ENCODE measurements at places on chromosomes 4 and X.

GRCh38 chr4:62407534-62407933 lies 1207.4 kb downstream of the ADGRL3 start:
- DNase-seq = peak; percentile 14

DNA sequence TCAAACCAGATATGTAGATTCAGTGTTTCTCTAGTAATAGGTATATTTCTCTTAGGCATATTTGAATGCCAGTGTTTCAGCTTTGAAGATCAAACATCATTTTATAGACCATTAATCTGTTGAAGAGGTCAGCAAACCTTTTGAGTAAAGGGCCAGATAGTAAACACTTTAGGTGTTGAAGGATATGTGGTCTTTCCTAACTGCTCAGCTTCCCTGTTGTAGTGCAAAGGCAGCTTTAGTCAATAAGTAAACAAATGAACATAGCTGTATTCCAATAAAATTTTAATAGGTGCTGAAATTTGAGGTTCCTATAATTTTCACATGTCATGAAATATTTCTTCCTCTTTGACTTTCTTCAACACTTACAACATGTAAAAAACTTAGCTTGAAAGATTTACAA lies 201.6 kb downstream of the ADGRL3 start:
- DNase-seq = no peak

DNA sequence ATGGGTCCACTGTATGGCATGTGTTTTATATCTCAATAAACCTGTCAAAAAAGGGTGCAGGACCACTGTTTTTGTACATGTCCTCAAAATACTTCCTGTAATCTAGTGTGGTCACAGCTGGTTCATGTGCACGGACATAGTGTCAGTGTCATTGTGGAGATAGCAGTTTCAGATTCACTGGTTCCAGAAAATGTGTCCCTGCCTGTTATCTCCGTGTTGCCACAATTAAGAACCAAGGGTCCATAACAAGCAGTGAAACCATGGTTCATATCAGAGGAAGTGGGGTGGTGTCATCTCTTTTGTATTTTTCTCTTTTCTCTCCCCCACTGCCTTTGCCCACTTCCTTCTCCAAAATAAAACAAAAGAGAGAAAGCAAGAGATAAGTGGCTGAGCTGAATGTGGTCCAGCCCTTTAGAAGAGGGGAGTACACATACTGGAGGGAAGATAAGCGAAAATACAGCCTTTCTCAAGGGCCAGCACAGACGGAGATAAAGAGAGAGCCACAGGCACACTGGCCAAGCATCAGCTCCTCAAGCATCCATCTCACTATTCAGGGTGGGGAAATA lies 51.2 kb downstream of the TBL1X start:
- no peak for DNase-seq

- no peak for DNase-seq
Measured at GRCh38 chr4:108107101-108107500, 61.6 kb downstream of the LEF1 start.

DNA sequence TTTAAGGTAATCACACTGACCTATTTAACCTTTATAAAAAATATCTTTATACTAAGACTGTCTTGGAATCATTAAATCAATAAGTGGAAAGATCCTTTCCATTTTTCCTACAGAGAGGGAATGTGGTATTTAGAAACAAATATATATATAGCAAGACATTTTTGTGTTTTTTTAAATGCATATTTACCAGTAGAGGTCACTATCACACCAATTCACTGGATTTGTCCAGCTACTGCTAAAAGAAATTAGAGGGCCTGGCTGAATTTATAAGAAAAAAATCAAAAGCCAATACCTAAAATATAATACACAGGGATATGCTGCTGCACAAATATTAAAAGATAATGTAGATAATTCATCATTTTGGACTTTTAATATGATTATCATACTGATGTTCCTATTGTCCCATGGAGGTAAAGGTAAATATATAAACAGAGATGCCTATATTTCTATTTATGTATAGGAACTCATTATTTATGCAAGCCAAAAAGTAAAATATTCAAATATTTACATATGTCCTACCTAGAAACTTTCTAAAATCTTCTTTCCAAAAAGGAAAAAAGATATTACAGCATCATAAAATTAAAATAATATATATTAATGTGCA lies 69.5 kb downstream of the PDE5A start:
- DNase-seq = peak; percentile 44

GRCh38 chr4:142278663-142279062 lies 567.4 kb downstream of the INPP4B start:
- no peak for DNase-seq

GRCh38 chrX:7828594-7828993 lies 14.4 kb upstream of the VCX start:
- no peak for DNase-seq

DNA sequence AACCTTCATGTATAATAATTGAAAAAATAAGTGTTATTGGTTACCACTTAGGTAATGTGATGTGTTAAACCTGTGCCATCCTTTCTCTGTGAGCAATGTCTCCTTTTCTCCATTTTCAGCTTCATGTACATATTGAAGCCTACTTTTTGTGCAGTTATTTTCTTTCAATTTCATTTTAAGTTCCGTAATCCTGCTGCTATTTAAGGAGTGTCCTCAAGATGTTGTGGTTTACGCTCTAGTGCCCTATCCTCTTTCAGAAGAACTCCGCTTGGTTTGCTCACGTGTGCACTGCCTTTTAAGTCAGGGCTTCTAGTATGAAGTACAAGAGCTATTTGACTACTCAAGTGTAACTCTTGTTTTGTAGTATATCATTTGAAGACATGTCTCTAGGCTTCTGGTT lies 2253.2 kb upstream of the TENM3 start:
- DNase-seq = peak; percentile 1

DNA sequence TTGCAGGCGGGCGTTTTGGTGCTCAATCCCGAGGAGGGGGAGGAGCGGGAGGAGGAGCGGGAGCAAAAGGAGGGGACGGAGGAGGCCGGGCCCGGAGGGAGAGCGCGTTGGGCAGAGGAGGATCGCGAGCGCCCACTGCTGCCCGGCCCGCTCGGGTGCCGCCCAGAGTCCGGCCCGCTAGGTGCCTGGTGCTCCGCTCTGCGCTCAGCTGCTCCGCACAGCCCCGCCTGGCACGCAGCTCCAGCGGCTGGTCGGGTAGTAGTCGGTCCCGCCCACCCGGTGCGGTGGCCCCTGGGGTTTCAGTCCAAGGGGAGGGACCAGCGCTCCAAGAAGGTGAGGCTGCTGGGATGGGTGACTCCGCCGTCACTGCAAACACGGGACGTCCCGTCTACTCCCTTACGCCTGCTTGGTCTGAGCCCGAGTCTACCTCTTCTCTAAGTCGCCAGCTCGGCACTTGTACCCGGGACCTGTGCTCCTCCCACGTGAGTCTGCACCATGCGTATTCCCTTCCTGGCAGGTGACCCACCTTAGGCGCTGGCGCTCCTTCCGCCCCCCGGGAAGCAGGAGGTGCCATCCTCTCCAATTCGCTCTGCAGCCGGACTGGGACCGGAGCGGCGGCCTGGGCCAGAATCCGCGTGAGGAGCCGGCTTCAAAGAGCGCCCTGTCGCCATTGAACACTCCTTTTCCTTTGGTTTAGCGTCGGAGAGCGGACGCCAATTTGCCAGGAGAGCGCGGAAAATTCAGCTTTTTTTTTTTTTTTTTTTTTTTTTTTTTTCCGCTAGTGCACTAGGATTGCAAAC lies 405 bp upstream of the HS3ST1 start:
- DNase-seq = peak; percentile 90

GRCh38 chrX:138718941-138719340 lies 7.4 kb upstream of the FGF13 start:
- DNase-seq = no peak

DNA sequence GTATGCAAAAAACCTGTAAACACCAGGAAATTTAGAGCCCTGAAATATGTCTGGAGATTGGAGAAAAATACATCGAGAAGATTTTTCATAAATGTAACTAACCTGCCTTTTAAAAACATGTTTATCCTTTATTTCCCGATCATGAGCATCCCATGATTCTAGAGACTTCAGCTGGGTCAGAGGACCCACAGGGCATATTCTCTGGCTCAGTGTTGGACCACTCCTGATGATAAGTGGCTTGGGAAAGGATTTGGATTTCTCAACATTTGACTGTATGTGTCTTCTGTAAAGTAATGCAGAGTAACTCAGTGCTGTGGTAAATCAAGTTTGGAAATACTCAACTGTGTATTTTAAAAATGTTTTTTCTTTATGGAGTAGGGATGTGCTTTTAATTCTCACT lies 40.0 kb upstream of the ANK2 start:
- DNase-seq = no peak

- no peak for DNase-seq
Measured at GRCh38 chrX:13649838-13650237, 3.1 kb upstream of the TCEANC start.

GRCh38 chr4:26874110-26874509 lies 13.5 kb downstream of the STIM2 start:
- DNase-seq = no peak

DNA sequence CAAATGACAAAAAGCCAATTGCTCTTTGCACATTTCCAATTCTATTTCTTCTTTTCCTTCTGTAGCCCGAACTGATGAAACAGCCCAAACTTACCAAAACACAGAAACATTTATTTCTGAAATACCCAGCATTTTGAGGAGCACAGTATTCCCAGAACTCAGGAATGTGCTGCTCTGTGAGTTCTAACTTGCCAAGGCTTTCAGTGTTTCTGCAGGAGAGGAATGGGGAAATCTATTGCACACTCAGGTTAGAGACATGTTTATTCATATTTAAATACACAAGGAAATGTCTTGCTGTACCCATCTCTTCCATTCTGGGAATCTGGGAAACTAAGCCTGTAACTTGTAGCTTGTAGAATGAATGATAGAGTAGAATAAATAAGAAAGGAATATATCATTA lies 10.7 kb downstream of the TMPRSS11D start:
- DNase-seq = no peak

DNA sequence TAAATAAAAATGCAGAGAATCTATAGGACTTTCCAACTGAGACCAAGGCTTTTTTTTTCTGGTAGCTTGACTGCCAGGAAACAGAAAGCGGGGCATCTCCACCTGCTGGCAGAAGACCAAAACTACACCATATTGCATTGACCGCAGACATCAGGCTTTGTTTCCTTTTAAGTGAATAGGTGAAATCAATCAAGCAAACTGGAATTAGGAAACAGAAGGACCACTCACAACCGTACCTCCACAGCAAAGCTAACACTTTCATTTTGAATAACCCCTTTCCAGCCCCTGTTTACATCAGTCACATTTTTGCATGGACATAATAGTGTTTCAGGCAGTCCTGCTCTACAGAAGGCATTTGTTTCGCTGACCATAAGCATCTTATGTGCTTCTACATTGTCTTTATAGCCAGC lies 218.2 kb downstream of the IDS start:
- DNase-seq = peak; percentile 39

GRCh38 chr4:123578276-123579029 lies 181.9 kb downstream of the SPRY1 start:
- DNase-seq = no peak

DNA sequence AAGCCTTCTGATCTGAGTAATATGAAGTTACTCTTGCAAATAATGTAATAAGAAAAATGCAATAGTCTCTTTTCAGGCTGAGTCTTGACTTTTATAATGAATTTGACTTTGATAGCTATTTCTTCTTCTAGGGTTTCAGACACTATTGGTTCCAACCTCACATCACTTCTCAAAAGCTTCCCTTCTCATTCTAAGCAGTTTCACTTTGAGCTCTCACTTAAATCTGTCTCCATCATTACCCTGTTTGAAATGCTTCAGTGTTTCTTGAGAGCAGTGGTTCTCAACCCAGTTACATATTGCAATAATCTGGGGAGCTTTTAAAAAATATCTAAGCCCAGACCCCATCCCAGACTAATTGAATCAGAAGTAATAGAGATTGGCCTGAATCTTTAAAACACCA lies 40.5 kb upstream of the BMP2K start:
- no peak for DNase-seq

GRCh38 chrX:118156254-118156952 lies 39.8 kb upstream of the KLHL13 start:
- no peak for DNase-seq

- no peak for DNase-seq
Measured at GRCh38 chrX:40104985-40105834, 7.5 kb upstream of the BCOR start.

GRCh38 chr4:6856391-6856790 lies 53.2 kb upstream of the TBC1D14 start:
- DNase-seq = no peak

DNA sequence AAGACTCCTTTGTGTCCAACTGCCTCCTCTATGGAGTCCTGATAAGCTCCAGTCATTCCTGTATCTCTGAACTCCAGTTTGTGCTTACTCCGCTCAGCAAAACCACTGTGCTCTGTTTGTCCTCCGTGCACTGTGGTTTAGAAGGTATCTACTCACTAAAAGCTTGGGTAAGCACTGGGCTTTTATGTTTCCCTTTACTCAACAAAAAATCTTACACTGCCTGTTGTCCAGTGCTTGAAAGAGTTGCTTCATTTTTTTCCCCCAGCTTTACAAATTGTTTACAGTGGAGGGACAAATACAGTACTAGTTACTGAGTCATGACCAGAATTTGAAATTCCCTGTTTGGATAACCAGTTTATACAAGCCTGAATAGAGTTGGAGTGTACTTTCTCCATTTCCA lies 545.3 kb upstream of the FAT1 start:
- DNase-seq = no peak

DNA sequence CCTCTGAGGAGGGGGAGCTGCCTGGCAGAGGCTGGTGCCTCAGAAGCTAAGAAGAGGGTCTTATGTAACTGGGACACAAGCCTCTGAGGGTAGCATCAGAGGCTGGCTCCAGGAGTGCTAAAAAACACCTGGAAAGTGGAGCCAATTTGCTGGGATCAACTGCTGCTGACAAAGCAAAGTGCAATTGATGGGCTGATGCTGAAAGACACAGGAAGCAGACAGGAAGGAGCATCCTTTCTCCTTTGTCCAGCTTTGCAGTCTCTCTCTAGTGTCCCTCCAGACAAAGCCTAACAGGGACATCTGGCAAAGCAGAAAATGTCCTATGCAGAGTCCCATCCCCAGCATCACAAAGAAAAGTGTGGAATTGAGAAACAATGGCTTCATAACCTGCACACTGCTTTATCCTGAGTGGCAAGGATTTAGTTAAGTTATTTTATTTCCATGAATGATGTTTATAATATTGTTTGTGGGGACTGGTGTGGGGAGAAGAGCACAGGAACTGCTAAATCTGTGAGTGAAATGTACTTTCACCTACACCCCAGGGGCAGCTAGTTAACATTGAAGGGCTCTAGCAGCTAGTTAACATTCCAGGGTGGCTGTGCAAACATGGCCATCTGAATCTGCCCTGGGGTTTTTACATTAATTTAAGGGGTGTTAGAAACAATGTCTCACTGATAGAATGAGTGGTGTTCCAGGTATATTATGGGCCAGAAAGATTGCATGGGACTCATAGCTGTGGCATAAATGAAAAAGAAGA lies 25.6 kb upstream of the MBTPS2 start:
- DNase-seq = no peak
